ENCODE measurements at places on chromosomes 4 and X.
A peak's percentile ranks its signal among the peaks of the same experiment; 100 is the strongest.

- no peak for DNase-seq
Observed at GRCh38 chr4:142596121-142596520, 250.0 kb downstream of the INPP4B start.

- no peak for DNase-seq
Observed at GRCh38 chr4:101198682-101199339, 148.5 kb downstream of the PPP3CA start.

DNA sequence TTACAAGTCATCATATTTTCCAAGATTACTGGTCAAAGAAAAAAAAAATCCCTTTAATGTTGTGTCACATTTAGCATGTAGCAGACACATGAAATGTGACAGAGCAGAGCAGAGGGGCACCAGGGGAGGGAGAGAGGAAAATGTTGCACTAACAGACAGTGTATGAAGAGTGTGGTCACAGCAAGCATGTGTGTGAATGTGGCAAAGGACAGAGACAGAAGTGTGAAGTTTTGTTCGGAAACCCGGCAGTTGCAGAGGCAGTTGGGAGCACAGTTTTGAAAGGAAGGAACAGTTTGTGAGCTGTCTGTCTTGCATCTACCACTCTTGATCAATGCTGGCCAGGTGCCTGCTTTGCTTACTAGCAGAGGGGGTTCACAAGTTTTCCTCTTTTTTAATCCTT is 83.9 kb upstream of the MAP3K15 start:
- no peak for DNase-seq

DNA sequence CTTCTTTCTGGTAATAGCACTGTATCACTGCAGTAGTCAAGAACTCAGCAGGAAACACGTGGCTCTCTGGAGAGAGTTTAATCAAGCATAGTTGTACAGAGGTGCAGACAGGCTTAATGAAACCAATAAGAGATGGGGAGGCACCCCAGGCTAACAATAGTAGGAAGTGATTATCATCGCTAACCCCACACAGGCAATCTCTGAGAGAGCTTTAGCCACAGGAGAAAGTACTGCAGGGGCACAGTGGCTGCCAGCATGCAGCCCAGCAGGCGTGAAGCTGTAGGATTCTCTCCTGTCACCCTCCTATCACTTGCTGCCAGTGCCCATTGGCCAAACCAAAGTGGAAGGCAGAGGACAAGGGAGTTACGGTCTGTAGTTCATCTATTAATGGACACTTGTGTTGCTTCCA is 450.0 kb upstream of the RASGEF1B start:
- no peak for DNase-seq

DNA sequence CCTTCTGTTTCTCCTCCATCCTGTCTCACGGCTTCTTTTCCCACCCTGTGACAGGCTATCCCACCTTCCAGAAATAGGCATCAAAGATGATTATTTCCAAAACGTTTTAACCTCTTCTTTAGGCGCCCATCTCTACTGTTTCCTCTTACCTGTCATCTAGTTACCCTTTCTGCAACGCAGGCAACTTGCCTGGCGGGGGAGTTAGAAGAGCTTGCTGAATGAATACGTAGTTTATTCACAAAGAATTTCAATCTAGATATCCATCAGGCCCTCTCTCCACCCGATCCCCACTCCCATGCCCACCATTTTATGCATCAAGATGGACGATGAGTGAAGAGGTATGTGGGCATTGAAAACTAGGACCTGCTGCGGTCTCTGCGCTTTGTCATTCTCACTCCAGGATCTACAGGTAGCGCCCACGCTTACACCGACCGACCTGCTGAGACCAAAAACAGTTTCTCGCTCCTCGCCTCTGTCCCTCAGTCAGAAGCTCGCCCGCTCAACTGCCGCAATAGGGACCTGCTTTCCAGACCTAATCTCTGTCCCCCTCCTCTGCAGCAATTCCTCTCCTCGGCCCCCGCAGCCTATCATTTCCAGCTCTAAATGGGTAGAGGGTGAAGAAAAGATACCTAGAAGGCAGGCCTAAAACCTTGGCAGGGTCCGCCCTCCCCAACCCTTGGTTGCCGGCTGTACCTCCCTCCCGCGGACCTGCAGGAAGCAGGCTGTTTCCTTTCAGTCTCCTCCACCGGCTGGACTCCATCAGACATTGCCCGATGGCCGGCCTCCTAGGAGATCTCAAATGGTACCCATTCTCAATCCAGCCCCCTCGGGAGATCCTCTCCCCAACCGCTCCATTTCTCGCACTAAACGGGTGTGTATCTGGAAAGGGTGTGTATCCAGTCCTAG is 624 bp downstream of the BEX5 start:
- no peak for DNase-seq

DNA sequence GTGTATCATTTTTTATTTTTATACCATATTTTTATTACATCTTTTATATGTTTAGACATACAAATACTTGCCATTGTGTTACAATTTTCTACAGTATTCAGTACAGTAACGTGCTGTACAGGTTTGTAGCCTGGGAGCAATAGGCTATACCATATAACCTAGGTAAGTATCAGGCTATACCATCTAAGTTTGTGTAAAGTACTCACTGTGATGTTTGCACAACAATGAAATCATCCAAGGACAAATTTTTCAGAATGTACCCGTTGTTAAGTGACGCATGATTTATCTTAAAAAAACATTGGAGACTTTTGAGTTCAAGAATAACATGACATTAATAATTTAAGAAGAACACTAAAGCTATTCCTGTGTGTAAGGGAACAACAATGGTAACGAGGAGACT is 96.0 kb upstream of the LEF1 start:
- DNase-seq: no peak

DNA sequence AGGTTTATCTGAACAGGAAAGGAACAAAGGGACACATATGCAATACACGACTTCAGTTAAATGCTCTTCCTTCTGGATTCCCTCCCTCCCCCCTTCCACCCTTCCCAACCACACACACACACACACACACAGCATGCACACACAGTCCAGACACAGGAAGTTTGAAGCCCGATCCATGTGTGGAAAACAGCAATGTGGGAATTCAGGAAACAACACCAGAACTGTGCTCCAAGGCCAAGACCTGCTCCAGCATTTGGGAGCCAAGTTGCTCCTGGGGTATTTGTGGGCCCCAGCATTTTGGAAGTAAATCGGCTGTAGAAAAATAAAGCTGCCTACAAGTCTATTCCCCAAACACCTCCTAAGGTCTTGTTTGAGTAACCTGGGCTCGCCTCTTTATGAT is 5.6 kb upstream of the AMOT start:
- no peak for DNase-seq

DNA sequence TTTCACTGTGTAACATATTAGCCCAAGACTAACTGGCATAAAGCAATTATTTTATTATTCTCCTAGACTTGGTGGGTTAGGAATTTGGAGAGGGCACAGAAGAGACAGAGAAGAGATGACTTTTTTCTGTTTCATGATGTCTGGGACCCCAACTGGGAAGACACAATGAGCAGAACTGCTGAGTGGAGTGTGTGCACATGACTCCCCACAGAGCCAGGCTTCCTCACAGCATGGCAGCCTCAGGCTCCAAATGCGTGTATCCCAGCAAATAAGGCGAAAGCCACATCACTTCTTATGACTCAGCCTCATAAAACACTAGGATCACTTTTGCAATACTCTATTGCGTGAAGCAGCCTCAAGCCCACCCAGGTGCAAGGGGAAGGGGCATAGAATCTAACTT is 68.4 kb downstream of the MFAP3L start:
- no peak for DNase-seq

GRCh38 chr4:150402871-150403272 is 179.1 kb upstream of the MAB21L2 start:
- peak; percentile 5 for DNase-seq

GRCh38 chr4:5750946-5751665 is 40.1 kb downstream of the EVC start:
- no peak for DNase-seq

- DNase-seq: peak; percentile 13
Observed at GRCh38 chr4:138835832-138836533, 179.6 kb upstream of the NOCT start.
